ENCODE measurements at places on chromosomes 4 and X. TPM values are rescaled to one million over a fixed set of nuclear protein-coding genes. Genes with fewer than 3 reads are reported as not detected.

The PAGE2B gene
- not detected for total RNA-seq

The RNF150 gene
- total RNA-seq = 0.03 TPM

The HCFC1 gene
- 150 TPM for total RNA-seq

The TMEM31 gene
- not detected for total RNA-seq

The PDHA2 gene
- total RNA-seq = not detected

The FOXR2 gene
- total RNA-seq = not detected

The PCDH18 gene
- 0.05 TPM for total RNA-seq

The XPNPEP2 gene
- total RNA-seq = 0.13 TPM

The WNK3 gene
- 0.24 TPM for total RNA-seq

The SORCS2 gene
- not detected for total RNA-seq

The EGFL6 gene
- 0.24 TPM for total RNA-seq

The C4orf51 gene
- not detected for total RNA-seq

The CXorf49 gene
- not detected for total RNA-seq

The PCDH10 gene
- total RNA-seq = not detected

The PCDH7 gene
- 0.08 TPM for total RNA-seq

DNA sequence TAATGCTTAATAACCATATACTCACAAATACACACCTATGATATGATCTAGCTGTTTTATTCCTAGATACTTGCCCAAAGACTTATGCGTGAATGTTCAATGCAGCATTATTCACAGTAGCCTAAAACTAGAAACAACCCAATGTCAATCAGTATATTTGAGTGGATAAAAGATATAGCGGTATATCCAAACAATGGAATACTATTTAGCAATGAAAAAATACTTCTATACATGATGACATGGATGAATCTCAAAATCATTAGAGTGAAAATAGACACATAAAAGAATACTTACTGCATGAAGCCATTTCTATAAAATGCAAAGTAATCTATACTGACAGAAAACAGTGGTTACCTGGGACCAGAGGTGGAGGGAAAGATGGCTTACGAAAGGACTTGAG lies 108.1 kb downstream of the RAP1GDS1 start:
- DNase-seq = no peak

DNA sequence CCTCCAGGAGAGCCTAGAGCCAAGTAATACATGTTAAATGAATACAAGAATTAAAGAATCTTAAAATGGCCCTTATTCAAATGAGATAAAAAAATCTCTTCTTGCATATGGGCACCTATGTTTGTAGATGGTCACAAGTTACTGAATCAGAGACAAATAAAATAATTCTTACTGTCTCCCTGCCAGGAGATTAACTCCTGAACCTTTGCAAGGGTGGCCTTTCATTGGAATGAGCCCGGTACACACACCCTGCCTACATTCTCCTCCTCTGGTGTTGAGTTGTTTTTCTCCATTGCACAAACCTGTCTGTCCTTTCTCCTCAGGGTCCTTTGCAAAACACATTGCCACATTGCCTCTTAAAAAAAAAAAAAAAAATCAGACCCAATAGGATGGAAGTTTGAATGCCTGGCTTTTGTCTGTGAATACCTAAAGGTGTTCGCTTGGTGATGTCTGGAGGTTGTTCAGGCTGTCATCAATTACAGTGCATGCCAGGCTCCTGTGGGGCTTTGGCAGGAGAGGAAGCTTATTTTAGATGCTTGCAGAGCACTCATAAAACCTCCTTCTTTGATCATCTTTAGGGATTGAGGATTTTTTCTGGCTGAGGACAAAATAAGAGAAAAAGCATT lies 8.3 kb upstream of the TMEM154 start:
- no peak for DNase-seq

DNA sequence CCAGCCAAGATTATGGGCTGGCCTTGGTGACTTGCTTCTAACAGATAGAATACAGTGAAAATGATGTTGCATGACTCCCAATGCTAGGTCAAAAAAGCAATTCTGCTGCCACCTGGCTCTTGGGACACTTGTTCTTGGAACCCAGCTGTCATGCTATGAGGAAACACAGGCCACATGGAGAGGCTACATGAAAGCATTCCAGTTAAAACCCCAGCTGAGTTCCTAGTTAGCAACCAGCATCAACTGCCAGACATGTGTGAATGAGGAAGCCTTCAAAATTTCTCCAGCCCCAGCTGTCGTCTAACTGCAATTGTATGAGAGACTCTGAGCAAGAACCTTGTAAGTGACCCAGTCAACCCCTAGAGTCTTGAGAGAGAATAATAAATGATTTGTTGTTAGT lies 105.2 kb upstream of the FGF16 start:
- DNase-seq = no peak

DNA sequence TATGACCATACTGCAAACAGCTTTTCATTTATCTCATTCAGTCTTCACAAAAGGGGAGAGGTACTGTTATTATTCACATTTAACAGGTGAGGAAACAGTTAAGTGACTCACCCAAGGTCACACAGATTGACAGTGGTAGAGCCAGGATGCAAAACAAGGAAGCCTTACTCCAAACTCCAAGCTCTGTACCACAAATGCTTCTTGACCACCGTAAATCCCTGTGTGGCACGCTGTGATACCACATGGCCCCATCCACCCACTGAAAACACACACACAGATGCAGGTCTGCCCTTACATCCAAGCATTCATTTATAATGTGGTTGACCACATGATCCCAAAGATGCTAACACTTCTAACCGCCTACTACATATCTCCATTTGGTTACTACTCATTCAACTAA lies 129.5 kb downstream of the TSPAN5 start:
- DNase-seq = no peak

GRCh38 chrX:30488092-30488491 lies 89.5 kb downstream of the TASL start:
- DNase-seq = no peak

DNA sequence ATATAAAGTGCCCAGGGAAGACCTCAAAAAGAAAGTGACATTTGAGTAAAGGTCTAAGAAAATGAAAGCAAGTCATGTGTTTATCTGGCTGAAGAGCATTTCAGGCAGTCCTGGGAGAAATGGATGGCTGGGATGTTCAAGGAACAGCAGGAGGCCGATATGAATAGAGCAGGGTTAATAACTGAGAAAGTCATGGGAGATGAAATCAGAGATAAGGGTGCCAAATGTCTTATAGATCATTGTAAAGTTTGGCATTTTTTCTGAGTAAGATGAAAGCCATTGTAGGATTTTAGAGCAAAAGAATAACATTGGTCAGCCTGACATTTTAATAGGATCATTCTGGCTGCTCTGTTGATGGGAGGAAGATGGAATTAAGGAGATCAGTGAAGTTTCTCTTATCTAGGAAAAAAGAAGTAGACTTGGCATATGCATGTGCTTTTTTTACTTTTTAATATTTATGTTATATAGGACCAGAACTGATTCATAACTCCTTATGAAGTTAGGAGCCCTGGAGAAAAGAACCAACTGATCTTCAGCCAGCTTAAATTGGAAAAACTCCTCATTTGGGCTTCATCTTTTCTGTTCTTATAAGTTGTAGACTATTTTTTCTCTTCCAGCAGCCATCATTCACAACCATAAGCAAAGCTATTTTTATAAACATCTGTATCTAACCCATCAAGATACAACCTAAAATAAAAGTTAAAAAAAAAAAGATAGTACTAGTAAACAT lies 18.6 kb downstream of the AIMP1 start:
- no peak for DNase-seq

DNA sequence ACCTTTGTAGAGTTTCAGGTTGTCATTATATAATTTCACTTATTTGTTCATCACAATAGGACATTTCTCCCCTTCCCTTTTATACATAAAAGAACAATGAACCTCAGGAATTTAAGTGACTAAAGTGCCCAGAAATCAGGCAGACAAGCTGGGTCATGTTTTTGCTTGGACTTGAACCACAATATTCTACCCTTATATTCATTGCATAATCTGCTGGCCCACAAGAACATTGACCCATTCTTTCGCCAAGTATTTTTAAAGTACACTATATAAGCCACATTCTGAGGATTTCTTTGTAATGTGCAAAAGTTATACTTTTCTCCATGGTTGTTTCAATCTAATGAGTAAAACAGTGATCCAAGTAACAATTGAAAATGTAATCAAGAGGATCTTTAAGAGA lies 637.5 kb upstream of the SLIT2 start:
- DNase-seq = no peak

- DNase-seq = no peak
These were observed 1.5 kb downstream of the DGKQ start for GRCh38 chr4:971666-972500.

- DNase-seq = no peak
These were observed 44.9 kb upstream of the SPRY1 start for GRCh38 chr4:123351713-123352112.

DNA sequence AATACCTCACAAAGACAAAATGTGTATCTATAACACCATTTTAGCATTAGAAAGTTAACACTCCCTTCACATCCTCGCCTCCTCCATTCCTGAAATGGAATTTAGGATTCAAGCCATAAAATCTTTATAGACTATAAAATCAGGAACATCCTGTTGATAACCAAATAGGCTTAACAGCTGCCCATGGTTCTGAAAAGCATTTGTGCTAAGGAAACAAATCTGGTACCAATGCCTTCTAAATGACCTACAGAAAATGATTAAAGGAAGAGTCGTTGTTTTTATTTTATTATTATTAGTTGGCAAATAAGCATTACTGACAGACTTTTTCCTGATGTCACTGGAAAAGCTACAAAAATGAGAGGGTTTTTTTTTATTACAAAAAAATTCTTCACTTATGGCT lies 79.8 kb downstream of the PAPSS1 start:
- DNase-seq = no peak

GRCh38 chr4:11131491-11131890 lies 297.2 kb downstream of the HS3ST1 start:
- no peak for DNase-seq

GRCh38 chr4:152947311-152947710 lies 11.2 kb downstream of the FHDC1 start:
- no peak for DNase-seq

- no peak for DNase-seq
These were observed 56.1 kb downstream of the SLC10A7 start for GRCh38 chr4:146465628-146466027.

DNA sequence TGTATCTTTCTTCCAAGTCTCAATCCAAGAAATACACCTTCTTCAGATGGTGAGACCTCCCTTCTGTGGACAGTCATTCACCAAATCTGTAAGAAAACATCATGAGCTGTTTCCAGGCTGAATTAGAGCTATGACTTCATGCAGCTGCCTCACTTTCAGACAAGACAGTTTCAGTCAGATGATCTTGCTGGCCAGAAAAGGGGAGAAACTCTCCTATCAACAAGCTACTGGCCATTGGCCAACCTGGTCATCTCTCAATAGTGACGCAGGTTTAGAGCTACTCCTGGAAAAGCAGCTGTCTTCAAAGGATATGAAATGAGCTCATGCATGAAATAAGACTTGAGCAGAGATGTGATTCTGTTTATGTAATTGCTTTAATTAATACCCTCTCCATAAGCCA lies 69.6 kb upstream of the NDP start:
- no peak for DNase-seq

DNA sequence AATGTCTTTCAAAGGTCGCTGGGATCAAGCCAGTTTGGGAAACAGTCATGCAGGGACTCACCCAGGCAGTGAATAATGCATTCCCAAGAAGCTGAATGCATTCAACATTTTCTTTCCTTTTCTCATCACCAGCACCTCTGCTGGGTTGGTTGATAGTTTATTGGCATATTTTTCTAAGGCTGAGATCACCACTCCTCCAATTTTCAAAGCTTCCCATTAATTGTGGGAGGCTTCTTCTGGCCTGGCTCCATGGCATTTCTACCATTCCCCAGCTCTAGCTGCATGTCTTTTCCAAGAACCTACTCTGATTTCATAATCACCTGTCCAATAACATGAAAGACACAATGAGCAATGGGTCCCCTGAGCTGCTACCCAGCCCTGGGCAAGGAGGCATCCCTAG lies 35.8 kb downstream of the CHRDL1 start:
- no peak for DNase-seq

DNA sequence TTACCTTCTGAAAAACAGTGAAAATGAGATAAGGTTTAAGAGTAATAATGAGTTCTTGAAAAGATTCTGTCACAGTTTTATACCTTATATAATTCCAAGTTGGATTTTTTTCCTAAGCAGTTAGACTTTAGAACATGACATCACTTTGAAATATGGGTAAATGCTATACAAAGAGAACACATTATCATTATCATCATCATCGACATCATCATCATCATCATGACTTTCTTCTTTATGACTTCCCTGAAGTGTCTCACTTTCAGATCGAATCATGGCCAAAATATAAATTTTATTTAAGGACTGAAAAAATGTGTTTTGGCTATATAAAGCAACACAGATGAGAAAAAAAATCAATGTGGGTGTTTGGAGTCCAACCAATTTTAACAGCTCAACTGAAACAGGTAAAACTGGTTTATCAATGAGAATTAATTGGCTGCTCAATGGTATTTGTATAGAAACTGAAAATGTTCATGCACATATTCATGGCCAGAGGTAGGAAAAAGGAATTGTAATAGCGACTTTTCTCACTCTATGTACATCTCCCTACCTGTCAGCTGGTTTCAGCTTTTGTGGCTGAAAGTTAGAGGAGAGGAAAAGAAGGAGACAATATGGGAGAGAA lies 243.1 kb upstream of the GPC4 start:
- DNase-seq = no peak

DNA sequence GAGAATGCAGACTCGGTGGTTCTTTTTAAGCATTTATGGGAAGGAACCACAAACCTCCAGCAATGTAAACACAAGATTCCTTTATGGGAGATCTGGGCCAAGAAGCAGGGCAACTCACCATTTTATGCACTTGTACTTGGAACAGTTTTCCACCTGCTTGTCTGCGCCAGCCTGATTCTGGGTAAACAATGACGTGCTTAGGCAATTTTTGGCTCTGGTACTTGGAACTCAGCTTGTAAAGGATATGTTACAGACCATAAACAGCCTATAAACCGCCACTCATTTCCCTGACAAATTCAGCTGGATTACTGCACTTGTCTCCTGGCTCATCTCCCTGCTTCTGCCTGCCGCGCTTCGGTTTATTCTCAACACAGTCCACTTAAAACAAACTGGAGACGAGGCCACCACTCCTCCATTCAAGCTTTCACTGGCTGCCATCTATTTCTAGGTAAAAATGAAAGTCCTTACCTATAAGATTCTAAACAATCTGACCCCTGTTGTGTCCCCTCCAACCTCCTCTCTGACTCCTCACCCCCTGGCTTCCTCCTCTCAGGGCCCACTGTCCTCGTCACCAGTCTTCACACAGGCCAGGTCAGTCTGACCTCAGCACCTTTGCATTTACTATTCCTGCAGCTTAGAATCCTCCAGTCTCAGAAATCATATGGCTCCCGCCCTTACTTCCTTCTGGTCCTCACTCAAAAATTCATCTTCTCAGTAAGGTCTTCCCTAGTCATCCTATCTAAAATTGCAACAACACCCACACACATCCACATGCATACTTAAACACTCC lies 205.9 kb upstream of the GALNT7 start:
- DNase-seq = no peak

- DNase-seq = peak; percentile 45
These were observed 41.9 kb downstream of the HADH start for GRCh38 chr4:108031427-108032083.

DNA sequence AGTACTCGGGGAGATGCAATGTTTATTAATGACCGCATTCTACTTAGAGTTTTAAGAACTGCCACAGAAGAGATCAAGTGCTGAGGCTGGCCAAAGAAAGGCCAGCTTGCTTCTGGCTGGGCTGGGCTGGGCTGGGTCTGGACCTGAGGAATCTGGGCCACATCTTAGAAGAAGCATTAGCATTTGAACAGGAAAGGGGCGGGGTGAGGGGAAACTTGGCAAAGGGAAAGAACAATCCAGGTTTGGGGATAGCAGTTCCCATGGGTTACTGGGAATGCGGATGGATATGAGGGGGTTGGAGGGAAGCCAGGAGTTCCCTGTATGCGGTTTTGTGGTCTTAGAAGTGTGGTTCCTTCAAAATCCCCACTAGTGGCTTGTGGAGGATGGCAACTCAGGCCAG lies 83.3 kb downstream of the CLDN34 start:
- DNase-seq = no peak

Data from activated T-cell treated with anti-CD3 and anti-CD28 coated beads, Interleukin-2, amount 50 U/mL, for 4 hours (primary cell).